ENCODE measurements at places on chromosomes 3 and 15.

DNA sequence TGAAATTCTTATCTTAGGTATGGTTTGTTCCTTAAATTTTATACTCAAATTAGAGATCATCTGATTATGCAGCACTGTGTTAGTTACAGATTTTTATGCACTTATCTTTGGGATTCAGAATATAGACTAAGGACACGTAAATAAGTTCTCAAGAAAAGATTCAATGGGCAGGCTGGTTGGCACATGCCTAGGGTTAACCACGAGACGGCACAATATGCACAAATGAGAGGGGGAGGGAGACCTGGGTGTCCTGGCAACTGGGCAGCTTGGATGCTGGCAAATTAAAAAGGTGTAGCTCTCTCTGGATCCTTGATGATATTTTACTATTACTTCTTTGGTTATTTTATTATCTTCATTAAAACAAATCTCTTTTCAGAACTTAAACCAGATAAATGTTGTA lies 672 bp downstream of the AADAC start:
- H3K27me3 ChIP-seq: peaks cover 8% of the 10 kb centered on the region
- no peaks in the 10 kb centered on the region for H3K4me1 ChIP-seq
- no peaks in the 10 kb centered on the region for H3K36me3 ChIP-seq

DNA sequence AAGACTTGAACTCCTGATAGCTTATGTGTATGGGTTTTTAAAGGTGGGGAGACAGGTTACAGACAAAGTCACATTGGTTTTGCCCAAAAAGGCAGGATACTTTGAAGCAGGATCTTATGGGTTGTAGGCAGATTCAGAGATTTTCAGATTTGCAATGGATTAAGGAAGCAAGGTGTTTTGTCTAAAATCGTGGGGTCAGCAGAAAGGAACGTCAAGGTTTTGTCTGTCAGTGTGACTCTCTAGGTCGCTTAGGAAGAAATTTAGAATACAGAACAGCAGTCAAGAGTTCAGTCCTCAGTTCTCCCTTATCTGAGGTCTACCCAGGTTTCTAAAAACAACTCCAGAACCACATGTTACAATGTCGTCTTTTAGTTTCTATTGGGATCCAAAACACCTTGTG lies 361.0 kb downstream of the SQOR start:
- H3K27me3 ChIP-seq: no peaks in the 10 kb centered on the region
- H3K36me3 ChIP-seq: no peaks in the 10 kb centered on the region
- H3K4me1 ChIP-seq: no peaks in the 10 kb centered on the region
- no peak overlapping the region for H3K4me3 ChIP-seq
- no peak for DNase-seq
- H3K27ac ChIP-seq: no peak overlapping the region

DNA sequence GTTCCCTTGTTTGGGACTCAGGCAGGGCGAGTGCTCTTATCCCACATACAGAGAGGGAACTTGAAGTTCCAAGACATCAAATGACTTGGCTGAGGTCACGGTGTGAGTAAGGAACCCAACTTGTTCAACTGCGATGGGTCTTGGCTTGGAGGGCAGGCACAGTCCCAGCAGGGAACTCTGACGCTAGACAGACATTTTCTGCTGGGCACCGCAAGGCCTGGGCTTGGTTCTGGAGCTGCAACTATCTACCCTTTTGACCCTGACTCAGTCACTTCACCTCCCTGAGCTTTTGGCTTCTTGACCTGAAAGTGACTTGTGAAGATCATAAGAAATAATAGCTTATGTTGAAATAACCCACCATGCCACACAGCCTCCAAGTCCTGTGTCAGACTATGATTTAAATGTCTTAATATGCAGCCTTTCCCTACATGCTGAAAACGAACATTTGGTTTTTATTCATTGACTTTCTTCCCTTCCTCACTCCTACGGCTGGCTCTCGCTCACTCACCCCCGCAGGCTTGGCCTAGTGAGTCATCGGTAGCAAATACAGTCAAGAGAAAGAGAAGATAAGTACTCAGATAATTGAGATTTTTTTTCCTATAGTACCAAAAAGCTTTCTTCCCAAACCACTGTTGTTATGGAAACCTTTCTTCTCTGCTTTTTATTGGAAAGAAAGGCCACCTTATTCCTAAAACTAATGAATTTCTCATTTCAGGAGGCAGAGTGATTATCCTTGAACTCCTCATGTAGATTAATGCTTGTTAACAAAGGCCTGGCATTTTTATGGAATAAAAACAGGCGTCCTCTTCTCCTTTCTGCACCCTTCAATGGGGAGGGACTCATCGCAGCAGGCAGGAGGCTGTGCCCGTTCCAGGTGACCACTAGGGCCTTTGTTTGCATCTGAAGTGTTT lies 178.4 kb downstream of the ATP10A start:
- H3K4me1 ChIP-seq: no peaks in the 10 kb centered on the region
- H3K36me3 ChIP-seq: peaks cover 59% of the 10 kb centered on the region
- H3K27ac ChIP-seq: no peak overlapping the region

DNA sequence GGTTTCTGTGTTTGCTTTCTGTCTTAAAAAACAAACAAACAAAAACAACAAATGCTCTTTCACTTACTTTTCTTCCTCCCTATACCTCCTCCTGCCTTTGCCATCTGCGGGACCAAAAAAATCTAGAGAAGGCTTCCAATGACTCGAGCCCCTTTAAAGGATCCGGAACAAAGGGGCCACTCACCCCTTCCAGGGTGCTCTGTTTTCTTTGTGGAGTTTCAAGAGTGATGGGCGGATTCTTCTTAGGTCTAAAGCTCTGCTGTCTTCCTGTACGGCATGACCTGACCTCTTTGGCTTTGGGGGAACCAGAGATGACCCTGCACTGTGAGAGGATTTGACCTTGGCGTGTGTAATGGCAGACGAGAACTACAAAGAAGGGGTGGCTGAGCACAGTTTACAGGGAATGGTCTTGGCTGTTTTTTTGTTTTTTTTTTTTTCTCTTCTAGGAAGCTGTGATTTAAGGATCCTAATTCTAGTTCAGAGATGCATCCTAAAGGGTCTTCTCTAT lies 2.2 kb upstream of the MUC20 start:
- H3K27ac ChIP-seq: no peak overlapping the region
- H3K27me3 ChIP-seq: no peaks in the 10 kb centered on the region
- no peaks in the 10 kb centered on the region for H3K4me1 ChIP-seq
- no peak overlapping the region for H3K4me3 ChIP-seq

GRCh38 chr3:40588406-40588805 lies 63.6 kb downstream of the ZNF621 start:
- H3K27ac ChIP-seq: no peak overlapping the region
- no peak for DNase-seq
- peaks cover 26% of the 10 kb centered on the region for H3K27me3 ChIP-seq
- no peaks in the 10 kb centered on the region for H3K36me3 ChIP-seq
- no peak overlapping the region for H3K4me3 ChIP-seq

All from activated naive CD4-positive, alpha-beta T cell treated with anti-CD3 and anti-CD28 coated beads, Interleukin-2, amount 10 ng/mL, durations not matched to agents 7 days and 5 days (primary cell).